ENCODE measurements at places on chromosomes 13 and 19.
A peak's percentile ranks its signal among the peaks of the same experiment; 100 is the strongest.

GRCh38 chr19:55147545-55148251 lies 1.3 kb downstream of the TNNT1 start:
- peaks cover 6% of the 10 kb centered on the region for H3K36me3 ChIP-seq
- DNase-seq = no peak
- peaks cover 17% of the 10 kb centered on the region for H3K4me1 ChIP-seq
- peaks cover 45% of the 10 kb centered on the region for H3K27me3 ChIP-seq
- no peak overlapping the region for H3K4me3 ChIP-seq

DNA sequence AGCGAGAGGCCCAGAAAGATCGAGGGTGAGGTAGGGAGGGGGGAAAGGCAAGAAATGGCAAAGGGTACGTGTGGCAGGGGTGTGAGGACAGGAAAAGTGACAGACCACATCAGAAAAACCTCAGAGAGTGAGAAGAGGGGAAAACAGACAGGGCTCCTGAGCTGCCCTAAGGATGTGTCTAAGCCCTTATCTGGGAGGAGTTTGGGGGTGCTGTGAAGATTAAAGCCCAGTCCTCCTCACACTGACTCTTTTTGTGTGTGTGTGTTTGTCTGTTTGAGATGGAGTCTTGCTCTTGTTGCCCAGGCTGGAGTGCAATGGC lies 703 bp upstream of the PTH2 start:
- H3K36me3 ChIP-seq = peaks cover 3% of the 10 kb centered on the region
- H3K4me3 ChIP-seq = peak overlapping the region; percentile 52
- peaks cover 86% of the 10 kb centered on the region for H3K27me3 ChIP-seq
- H3K4me1 ChIP-seq = peaks cover 70% of the 10 kb centered on the region
- DNase-seq = peak; percentile 50

DNA sequence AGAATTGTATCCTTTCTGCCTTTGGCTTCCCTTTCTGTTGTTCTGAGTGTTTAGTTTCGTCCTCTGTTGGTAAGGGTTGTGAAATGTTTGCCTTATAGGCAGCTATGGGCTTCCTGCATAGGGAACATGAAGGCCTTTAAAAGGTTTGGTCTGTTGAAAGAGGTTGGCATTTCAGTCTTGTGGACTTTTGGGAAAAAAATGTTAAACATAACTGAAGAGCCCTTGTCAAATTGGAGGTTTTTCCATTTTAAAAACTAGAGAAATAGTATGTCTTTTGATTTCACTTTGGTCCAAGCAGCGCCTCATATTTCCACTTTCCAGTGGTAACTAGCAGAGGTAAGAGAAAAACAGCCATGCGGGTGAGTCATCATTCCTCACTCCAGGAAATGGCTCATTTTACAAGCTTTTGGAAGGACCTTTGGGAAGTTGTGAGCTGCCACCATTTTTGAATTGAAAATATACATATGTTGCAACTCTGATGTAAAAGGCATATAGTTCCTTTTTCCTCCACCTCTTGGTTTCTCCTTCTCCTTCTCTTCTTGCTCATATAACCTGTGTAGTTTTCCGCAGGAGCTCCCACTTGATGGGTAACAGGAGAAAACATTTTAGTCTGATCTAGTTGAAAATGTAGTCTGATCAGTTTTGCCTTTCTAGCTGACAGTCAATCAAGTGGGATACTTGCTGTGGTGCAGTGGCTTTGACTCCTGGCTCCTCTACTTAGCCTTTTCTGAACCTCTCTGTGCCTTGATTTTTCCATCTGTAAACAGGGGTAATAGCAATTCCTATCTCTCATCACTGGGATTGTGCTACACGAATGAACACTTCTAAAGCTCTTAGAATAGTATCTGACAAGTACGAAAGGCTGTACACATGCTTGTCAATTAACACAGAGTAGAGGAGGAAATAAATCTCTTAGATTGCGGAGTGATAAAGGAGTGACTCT lies 23.0 kb downstream of the GPC6 start:
- no peak overlapping the region for H3K4me3 ChIP-seq
- no peaks in the 10 kb centered on the region for H3K36me3 ChIP-seq
- H3K4me1 ChIP-seq = no peaks in the 10 kb centered on the region
- no peaks in the 10 kb centered on the region for H3K27me3 ChIP-seq

GRCh38 chr19:39677961-39678889 lies 22.5 kb downstream of the LGALS16 start:
- H3K27me3 ChIP-seq = peaks cover 7% of the 10 kb centered on the region
- peak overlapping the region; percentile 17 for H3K27ac ChIP-seq
- no peak for DNase-seq

- no peaks in the 10 kb centered on the region for H3K4me1 ChIP-seq
- no peak overlapping the region for H3K27ac ChIP-seq
- no peak for DNase-seq
- peaks cover 12% of the 10 kb centered on the region for H3K27me3 ChIP-seq
- H3K36me3 ChIP-seq = no peaks in the 10 kb centered on the region
Measured at GRCh38 chr13:30061217-30061616, 210.8 kb upstream of the UBL3 start.

DNA sequence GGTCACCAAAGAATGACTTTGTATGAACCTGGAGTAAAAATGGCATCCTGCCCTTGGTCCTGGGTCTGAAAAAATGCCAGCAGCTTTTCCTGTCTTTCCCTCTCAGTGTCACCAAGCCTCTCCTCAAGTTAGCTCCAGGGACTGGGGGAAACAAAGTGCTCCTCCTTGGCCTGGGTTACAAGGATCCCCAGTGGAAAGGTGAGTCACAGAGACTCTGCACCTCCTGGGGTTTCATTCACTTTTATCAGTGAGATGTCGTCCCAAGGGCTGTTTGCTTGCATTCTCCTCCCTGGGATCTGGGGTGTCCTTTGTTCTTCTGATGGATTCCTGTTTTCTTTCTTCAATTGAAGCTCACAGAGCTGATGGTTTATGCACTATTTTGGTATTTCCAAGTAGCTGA lies 93.2 kb upstream of the CSNK1A1L start:
- no peak overlapping the region for H3K27ac ChIP-seq
- no peaks in the 10 kb centered on the region for H3K4me1 ChIP-seq
- no peak for DNase-seq
- H3K4me3 ChIP-seq = no peak overlapping the region

- no peak for DNase-seq
- H3K27ac ChIP-seq = no peak overlapping the region
- no peaks in the 10 kb centered on the region for H3K4me1 ChIP-seq
- H3K36me3 ChIP-seq = no peaks in the 10 kb centered on the region
- H3K27me3 ChIP-seq = no peaks in the 10 kb centered on the region
- H3K4me3 ChIP-seq = no peak overlapping the region
Measured at GRCh38 chr13:58617880-58618665, 986.5 kb downstream of the PCDH17 start.
